ENCODE measurements at places on chromosomes 4 and X. TPM values are rescaled to one million over a fixed set of nuclear protein-coding genes. Genes with fewer than 3 reads are reported as not detected.

GRCh38 chr4:71709961-71710360 lies 73.9 kb downstream of the GC start:
- DNase-seq: no peak

GRCh38 chr4:100929758-100930157 lies 411.9 kb upstream of the EMCN start:
- no peak for DNase-seq

DNA sequence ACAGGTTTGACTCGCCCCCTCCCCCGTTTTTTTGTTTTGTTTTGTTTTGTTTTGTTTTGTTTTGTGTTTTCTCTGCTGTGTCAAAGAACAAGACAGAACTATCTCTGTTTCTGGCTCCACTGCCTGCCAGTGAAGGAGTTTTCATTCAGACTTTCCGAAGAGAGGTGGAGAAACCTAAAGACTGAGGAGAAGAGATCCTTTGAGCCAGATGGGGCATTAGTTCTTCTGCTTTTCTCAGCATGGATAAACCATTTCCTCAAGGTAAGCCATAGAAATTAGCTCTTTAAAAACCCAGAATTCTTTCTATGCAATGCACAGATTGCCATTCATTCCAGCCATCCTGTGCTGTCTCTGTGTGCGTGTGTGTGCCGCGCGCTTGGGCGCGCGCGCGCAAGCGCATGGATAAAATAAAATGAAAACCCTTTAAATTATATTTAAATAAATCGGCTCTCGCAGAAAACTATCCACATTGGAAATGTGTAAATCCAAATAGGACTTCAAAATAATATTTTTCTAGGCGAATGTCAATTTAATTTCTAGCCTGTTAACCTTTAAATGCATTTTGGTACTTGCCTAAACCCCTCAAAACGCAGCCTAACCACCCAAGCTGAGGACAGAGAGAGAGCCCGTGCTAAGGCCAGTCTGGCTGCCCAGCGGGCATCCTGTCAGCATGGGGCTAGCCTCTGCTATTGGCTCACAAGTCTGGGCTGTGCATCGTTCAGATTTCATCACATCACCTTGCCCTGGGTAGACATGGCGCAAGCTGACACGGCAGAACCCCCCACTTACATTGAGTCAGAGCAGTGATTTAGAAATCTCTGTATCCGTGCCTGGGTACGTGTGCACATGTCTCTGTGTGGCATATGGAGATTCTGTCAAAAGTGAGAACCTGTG lies 113.0 kb upstream of the VAMP7 start:
- DNase-seq: no peak

SLBP gene
- total RNA-seq: 139 TPM

ADGRG2 gene
- not detected for total RNA-seq

DNA sequence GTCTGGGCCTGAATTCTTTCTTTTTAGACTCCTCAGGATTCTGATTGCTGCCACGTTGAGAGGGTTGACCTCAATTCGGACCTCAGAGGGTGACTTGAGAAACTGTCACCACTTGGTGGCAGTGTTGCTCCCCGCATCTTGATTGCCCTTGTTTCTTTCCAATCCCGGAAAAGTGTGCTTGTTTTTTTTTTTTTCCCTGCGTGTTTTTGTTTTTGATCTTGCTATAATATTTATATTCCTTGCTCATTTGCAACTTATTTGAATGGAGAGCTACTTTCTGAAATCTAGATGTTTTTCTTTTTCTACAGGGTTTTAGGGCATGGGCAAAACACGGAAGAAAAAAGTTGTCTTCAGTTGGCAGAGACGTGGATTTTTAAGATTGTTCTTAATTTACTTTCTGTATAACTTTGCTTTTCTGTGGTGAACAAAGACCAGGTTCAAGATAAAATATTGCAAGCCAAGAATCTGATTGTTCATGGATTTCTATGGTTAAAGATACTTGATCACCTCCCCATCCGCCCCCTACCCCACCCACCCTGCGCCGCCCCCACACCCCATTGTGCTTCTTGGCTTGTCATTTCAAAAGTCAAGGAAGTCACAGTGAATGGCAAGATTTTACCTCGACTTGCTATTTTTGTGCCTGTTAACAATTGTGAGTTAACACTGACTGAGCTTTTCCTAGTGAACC lies 102.0 kb downstream of the PTTG2 start:
- peak; percentile 67 for DNase-seq

DNA sequence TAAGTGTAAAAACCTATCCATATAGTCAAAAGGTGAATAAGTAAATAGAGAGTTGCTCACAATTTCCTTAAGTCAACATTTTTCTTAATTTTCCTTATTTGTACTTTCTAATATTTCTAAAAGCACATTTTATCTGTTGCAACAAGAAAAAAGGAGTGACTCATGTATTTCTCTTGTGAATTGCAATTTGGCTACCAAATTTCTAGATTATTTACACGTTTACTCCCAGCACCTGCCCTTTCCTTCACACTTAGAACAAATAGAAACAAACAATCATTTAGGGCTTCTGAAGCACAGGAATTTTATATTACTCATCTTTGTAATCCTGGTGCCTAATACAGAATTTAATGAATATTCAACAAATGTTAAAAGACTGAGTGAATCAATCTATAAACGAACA lies 22.2 kb downstream of the BTC start:
- no peak for DNase-seq

DNA sequence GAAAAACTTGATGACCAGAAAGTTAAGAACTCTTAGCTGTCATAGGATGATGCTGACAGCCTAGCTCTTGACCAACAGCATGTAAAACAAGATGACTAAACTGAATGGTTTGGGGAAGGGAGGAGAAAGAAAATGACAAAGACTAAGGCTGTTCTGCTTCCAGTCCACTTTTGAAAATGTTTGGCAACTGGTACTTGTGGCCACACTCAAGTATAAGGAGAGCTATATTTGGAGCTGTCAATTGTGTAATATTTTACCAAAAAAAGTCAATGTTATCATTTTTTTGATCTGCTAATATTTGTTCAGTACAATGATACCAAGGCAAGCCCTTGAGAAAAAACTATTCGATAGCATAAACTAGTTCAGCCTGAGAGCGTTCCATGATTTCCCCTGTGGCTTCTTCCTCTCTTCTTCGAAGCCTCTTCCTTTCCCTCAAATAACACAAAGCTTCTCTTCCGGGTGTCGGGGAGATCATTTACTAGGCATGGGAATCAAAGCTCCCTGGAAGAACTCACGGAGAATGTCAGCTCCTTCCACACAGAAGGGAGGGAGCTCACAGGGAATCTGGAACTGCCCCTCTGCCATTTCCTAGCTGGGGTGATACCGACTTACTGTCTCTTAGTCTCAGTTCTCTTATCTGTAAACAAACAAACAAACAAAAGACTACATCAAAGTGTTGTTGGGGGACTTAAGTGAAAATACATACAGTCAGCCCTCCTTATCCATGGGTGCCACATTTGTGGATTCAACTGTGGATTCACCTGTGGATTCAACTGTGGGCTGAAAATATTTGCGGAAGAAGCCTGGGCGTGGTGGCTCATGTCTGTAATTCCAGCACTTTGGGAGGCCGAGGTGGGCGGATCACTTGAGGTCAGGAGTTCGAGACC lies 82.6 kb downstream of the SCD5 start:
- no peak for DNase-seq

TKTL1 gene
- total RNA-seq: not detected

PASD1 gene
- 65.8 TPM for total RNA-seq

GRCh38 chr4:177562163-177562562 lies 119.9 kb upstream of the AGA start:
- DNase-seq: no peak

OPRPN gene
- not detected for total RNA-seq

NSUN7 gene
- not detected for total RNA-seq

CEP135 gene
- total RNA-seq: 8.7 TPM

GRCh38 chr4:19577097-19577496 lies 674.6 kb upstream of the SLIT2 start:
- DNase-seq: no peak

- DNase-seq: peak; percentile 14
Observed at GRCh38 chrX:55167124-55167803, 52.9 kb upstream of the PAGE5 start.

CXCL6 gene
- not detected for total RNA-seq

- no peak for DNase-seq
Observed at GRCh38 chr4:94995684-94996394, 238.1 kb downstream of the BMPR1B start.

- DNase-seq: peak; percentile 20
Observed at GRCh38 chr4:37780444-37781130, 45.9 kb upstream of the PGM2 start.

MAMLD1 gene
- total RNA-seq: 1.7 TPM

DNA sequence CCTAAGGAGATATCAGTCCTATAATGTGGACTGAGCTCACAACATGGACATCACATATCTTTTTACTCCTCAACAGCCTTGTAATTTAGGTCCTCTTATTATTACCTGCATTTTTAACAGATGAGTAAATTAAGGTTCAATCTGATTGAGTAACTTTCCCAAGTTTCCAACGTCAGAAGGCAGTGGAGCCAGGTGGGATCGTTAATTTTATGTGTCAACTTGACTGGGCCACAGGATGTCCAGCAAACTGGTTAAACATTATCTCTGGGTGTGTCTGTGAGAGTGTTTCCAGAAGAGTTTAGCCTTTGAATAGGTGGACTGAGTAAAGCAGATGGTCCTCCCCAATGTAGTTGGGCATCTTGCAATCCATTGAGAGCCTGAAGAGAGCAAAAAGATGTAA lies 59.0 kb upstream of the SLIT2 start:
- no peak for DNase-seq

DNA sequence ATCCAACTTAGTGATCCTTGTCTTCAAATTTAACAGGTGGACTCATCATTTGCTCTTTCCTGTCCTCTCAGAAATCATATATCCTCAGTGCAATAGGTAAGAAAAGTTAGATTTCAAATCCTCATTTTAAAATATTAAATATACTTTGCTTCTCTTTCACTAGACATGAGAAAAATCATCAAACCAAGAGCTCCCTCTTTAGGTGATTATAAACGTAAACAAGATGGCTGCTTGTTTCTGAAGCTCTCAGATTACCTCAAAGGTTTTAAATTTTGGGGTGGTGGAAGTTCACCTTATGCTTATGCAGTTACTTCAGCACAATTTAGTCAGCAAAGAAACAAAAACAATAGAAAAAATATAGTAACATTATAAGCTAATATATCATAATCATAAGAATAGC lies 27.3 kb downstream of the CSN3 start:
- DNase-seq: no peak

DNA sequence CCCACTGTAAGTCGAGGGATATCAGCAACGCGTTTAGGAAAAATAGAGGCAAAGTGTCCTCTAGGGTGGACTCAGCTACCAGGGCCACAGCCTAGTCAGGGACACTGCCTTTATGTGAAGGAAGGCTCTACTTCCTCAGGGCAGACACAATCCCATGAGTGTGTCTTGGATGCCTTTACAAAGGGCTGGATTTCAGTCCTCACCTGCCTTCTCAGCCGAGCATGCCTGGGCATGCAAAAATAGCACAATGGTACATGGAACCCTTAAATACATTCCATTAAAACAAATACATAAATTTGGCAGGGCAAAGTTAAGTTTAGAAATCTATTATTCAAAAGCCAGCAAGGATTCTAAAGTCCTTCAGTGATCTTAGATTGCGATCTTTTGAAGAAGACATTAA lies 51.1 kb downstream of the DMD start:
- DNase-seq: no peak

GRCh38 chr4:29046186-29046585 lies 1674.0 kb upstream of the PCDH7 start:
- DNase-seq: peak; percentile 5

DNA sequence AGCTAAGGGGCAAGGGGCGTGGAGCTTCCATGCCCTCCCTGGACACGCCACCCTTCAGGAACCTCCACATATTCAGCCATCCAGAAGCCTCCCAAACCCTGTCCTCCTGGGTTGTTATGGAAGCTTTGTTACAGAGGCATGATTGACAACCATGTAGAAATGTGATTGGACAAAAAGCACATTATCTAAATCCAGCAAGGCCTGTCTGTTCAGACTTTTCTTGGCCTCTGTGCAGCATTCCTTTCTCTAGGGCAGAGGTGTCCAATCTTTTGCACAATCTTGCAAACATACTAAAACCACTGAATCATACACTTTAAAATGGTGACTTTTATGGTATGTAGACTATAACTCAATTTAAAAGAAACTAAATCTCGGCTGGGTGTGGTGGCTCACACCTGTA lies 12.7 kb downstream of the STEEP1 start:
- no peak for DNase-seq

NKX3-2 gene
- total RNA-seq: 0.51 TPM

PDGFRA gene
- total RNA-seq: not detected

DNA sequence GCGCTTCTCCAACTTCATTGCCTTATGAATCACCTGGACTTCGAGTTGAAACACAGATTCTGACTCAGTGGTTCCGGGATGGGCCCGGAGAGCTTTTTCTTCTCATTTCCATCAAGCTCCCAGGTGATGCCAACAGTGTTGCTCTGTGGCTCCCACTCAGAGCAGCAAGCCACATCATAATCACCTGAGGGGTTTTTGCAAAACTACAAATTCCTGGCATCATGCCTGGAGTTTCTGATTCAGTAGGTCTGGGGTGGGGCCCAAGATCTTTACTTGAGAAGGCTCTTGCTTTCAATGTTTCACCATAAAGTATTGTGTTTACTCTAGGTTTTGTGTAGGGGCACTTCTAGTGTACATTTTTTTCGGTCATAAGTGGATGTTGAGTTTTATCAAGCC lies 7.0 kb downstream of the MTM1 start:
- DNase-seq: peak; percentile 34

- no peak for DNase-seq
Observed at GRCh38 chrX:13933851-13934250, 95.8 kb downstream of the GEMIN8 start.

LIMCH1 gene
- 10.6 TPM for total RNA-seq

HMGN5 gene
- 0.40 TPM for total RNA-seq

DNA sequence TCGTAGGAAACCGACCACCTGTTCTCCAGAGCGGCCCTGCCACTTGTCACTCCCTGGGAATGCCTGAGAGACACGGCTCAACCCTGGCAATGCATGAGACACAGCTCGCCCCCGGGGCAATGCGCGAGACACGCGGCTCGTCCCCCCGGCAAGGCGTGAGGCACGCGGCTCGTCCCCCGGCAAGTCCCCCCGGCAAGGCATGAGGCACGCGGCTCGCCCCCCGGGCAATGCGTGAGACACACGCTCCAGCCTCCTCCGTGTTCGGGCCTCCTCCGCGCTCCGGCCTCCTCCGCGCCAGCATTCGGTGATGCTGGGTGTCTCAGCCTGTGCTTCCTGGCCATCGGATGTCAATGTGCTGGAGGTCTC lies 27.5 kb upstream of the CPLX1 start:
- no peak for DNase-seq

LRRC66 gene
- total RNA-seq: 0.07 TPM

GRCh38 chr4:160180211-160180610 lies 1077.3 kb downstream of the RAPGEF2 start:
- peak; percentile 84 for DNase-seq

- DNase-seq: no peak
Observed at GRCh38 chr4:27357283-27357682, 496.6 kb downstream of the STIM2 start.

- no peak for DNase-seq
Observed at GRCh38 chr4:1623400-1623799, 60.7 kb downstream of the FAM53A start.

GRCh38 chr4:150581641-150582051 lies 305 bp upstream of the MAB21L2 start:
- no peak for DNase-seq

GRCh38 chr4:136136601-136137000 lies 1395.7 kb downstream of the PCDH18 start:
- no peak for DNase-seq

BMPR1B gene
- 4.7 TPM for total RNA-seq

SPANXB1 gene
- 0.55 TPM for total RNA-seq

All from HT1080 (cell line).